ENCODE measurements at places on chromosomes 2 and 18. TPM values are rescaled to one million over a fixed set of nuclear protein-coding genes. Genes with fewer than 3 reads are reported as not detected.

CNTNAP5 gene
- not detected for total RNA-seq

UBXN4 gene
- total RNA-seq, result 56.1 TPM

XRCC5 gene
- 129 TPM for total RNA-seq

DLGAP1 gene
- not detected for total RNA-seq

MSH2 gene
- total RNA-seq, result 16.2 TPM

D2HGDH gene
- total RNA-seq, result 19.2 TPM

PDE6D gene
- total RNA-seq, result 16.1 TPM

MALL gene
- total RNA-seq, result 12.0 TPM

DSEL gene
- total RNA-seq, result 2.2 TPM

GPR39 gene
- total RNA-seq, result not detected

RAX gene
- total RNA-seq, result not detected

SPATA3 gene
- not detected for total RNA-seq

MDH1B gene
- 1.0 TPM for total RNA-seq

C18orf63 gene
- total RNA-seq, result not detected

ABCB11 gene
- 0.25 TPM for total RNA-seq

CENPA gene
- not detected for total RNA-seq

RTN4 gene
- total RNA-seq, result 43.5 TPM

NEU2 gene
- not detected for total RNA-seq

ZNF513 gene
- 6.5 TPM for total RNA-seq

Measured in left ventricle myocardium superior (tissue), 1 donor.